ENCODE measurements at places on chromosomes 4 and X.

DNA sequence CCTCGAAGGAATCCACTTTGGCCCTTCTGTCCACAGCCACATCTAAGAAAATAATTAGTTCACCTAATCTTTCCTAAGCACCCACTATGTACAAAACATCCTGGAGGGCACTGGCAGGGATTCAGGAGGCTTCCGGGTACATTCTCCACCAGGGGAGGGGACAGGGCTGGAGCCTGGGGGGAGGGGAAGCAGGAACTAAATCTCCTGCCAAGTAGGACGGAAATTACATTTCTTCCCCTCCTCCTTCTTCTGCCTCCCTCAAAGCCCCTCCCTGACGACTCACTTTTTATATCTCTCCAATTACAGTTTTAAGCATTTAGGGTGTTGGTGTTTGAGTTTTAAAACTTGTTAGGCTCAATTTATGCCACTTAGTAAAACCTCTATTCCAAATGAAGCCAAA is 203.1 kb downstream of the BCOR start:
- no peak for DNase-seq

DNA sequence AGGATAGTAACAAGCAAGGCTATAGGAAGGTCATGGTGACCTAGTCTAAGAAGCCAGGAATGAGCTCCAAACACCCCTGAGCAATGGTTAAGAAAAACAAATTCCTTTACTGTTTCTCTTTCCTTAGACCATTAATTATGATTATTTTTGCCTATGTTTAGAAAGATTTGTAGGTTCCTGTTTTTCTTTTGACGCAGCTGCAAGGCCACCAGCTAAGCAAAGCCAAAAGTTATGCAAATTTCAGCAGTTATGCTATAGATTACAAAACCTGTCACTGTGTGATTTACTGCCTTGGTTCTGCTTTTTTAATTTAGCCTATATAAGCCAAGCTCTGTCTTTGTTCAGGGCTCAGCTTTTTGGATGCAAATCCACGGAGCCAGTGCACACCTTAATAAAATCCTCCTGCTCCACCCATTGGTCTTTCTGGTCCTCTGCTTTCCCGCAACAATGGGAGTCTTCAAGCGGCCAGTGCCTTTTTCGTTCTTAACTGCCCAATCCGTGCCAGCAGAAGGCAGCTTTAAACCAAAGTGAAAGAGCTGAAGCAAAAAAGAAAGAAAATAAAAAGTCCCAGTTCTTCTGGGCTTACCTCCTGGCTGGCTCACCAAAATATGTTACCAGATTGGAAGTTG is 1.4 kb upstream of the CEP135 start:
- peak; percentile 76 for DNase-seq

DNA sequence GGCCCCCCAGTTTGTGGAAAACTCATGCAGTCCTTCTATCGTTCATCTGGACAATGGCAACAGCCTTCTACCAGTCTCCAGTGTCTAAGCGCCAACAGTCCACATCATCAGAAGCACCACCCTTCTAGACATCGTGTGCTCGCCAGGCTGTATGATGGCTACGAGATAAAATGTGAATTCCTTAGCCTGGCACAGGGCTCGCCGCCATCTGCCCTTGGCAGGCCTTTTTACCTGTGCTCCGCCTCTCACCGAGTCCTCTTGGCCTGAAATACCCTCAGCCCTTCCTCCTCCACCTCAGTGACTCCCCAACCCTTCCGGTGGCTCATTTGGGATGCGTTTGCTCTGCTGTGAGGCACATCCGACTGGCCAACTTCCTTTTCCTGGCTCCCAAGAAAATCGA is 15.9 kb upstream of the STS start:
- no peak for DNase-seq

GRCh38 chr4:123409334-123409733 is 12.7 kb downstream of the SPRY1 start:
- no peak for DNase-seq

GRCh38 chr4:94551643-94552564 is 100.2 kb downstream of the PDLIM5 start:
- DNase-seq = no peak

DNA sequence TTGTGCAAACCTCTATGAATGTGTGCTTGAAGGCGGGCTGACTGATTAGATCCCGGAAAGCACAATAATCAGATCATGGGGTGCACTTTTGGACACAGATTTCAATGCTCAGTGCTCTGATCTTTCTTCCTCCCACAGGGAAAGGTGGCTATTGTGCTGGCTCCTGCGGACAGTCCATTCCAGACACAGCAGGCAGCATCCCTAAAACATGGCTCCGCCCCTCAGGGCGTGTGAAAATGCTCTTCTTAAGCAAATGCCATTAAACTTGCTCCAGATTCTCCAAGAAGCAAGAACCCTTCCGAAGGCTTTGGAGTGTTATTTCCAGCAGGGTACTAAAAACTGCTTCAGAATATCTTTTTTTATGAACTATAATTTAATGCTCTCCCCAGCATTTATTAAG is 100.0 kb downstream of the SLC2A9 start:
- DNase-seq = no peak

Measured in HL-60 (cell line).